ENCODE measurements at places on chromosomes 2 and 18.

- DNase-seq, result no peak
Observed at GRCh38 chr2:133503323-133503722, 64.9 kb downstream of the NCKAP5 start.

GRCh38 chr2:73836141-73836943 lies 7.6 kb downstream of the STAMBP start:
- DNase-seq, result no peak

- peak; percentile 92 for DNase-seq
Observed at GRCh38 chr18:48663931-48664847, 125.4 kb downstream of the CTIF start.

- no peak for DNase-seq
Observed at GRCh38 chr2:8535821-8536685, 145.8 kb upstream of the ID2 start.

- DNase-seq, result no peak
Observed at GRCh38 chr2:215522237-215522636, 86.4 kb upstream of the FN1 start.

GRCh38 chr2:170484552-170484951 lies 230.6 kb upstream of the SP5 start:
- no peak for DNase-seq

- no peak for DNase-seq
Observed at GRCh38 chr18:13915995-13916431, 677 bp upstream of the MC2R start.

DNA sequence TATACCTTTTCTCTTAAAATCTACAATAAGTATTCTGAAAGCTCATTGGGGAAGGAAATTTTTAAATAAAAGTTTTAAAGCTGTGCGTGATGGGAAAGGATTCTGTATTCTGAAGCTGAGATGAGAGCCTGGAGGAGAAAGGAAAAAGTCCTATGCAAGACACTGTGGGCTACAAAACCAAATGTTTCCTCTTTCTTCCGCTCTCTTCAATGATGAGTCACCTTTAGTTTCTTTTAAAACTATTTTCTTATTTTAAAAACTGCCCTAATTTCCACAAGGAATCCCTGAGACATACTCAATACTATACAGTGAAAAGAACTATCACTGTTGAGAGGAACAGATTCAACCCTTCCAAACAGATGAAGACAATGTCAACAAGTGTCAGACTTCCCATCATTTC lies 87.4 kb downstream of the INO80D start:
- no peak for DNase-seq

GRCh38 chr2:231557571-231558217 lies 27.4 kb upstream of the NMUR1 start:
- peak; percentile 84 for DNase-seq

DNA sequence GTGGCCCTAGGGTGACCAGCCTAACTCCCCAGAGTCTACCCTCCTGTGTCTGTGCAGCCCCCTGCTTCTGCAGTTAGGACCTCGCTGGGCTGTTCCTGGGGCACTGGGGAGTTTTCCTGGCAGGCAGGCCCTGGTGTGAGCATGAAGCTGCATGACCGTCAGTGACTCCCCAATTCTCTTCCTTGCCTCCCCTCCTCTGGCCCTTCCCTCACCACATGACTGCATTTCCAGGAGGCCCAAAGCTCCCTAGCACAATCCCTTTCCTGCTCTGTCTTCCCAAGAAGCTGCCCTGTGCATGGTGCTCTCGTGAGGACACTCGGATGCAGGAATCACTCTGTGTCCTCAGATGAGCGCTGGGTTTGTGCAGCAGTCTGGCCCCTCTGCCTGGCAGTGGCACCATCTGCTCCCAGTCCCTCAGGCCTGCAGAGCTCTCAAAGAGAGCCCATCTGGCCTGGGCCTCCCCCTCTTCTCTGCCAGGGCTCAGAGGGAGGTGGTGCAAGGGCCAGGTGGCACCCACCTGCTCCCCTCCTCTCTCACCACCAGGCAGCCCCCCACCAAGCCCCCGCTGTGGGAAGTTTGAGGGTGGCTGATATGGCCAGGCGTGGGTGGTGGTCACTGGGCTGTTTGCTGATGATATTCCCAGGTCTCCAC lies 125.6 kb upstream of the HS6ST1 start:
- DNase-seq, result peak; percentile 5

DNA sequence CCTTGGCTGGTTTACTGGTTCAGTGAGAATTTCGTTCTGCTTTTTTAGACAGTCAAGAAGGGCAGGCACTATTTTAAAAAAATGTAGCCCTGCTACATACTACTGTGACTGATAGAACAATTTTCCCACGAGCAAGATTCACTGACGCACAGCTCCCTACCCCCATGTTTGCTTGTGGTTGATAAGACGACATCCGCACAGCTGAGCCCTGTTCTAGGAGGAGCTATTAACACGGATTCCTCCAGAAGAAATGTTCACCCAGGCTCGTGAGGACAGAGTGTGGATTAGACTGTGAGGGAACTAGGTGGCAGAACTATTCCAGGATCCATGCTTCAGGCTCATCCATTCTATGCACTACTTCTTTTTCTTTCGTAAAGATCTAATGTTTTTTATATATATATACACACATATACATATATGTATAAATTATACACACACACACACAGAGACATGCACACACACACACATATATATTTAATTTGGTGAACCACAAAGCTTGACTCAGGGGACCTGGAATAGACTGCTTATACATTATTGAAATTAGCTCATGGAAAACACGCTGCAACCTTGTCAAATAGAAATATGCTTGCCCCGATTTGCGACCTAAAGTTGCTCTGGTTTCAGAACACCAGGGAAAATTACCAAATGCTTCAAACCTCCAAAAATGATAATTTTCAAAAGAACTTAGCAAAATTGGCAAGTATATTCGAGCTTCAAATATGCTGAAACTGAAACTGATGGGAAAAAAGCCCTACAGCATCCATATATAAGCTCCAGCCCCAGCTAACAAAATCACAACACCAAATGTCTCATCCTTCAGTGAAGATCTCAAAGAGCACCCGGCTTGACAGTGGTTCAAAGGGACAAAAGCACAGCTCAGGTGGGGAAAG lies 370.4 kb downstream of the SOCS6 start:
- no peak for DNase-seq

DNA sequence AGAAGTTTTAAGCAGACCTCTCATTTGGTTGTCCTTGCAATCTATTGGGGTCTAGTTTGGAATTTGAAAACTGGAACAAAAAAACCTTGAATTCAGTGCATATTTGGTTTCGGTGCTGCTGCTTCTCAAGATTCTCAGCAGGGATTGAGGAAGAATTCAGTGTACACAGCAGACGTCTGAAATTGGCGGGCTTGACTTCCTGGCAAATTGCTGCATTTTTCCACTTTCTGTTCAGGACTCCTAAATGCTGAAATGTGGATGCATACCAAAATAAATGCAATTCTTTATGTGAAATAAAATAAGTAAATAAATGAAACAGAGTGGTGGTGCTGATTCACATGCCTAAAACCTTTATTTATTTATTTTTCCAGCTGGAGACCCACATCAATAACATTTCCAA lies 332.4 kb upstream of the KYNU start:
- DNase-seq, result no peak

DNA sequence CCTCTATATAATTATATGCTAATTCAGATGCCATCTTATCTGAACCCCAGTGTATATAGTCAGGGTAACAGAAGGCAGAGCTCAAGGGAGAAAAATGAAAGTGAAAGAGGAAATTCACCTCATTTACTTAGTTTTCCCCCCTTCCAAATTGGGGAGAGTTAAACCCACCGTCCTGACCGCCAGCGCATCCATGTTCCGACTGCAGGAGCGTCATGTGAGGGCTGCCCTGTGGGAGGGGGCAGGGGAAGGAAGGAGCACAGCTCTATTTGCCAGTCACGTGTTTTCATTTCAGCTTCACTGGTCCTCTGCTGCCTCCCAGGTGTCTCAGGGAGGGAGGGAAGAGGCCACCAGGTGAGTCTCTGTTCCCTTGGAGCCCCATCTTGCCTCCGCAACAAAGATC lies 13.2 kb downstream of the CNNM4 start:
- DNase-seq, result no peak

DNA sequence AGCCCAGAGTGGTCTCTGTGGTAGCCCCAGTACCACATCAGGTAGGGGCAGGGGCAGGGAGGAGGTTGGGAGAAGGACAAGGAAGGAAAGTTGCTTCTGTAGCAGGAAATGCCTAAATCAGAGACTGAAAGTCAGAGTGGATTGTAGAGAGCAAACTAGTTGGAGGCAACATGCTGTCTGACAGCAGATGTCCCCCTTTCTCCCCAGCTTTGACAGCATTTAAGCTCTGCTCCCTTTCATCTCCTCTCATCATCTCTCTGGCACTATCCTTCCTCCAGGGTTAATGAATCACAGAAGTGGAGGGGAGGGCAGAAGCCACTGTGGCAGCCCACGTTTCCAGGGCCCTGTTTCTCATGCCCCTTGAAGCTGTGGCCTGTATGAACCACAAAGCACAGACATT lies 50.4 kb downstream of the BOD1L2 start:
- no peak for DNase-seq

DNA sequence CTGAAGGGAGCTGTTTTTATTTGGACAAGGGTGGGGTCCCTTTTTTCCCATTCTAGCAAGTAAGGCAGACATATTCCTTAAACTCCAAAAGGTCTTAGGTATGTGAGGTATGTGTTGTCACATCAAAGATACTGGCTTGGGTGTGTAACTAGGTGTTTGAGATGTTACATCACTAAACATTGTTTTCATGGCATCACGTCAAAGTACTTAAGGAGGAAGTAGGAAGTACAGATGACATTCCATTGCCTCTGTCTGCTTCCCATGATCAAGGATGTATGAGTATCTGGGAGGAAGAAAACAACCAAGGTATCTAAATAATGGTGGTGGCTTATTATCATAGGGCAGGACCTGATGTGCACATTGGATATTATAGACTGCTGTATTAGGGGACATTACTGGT lies 39.3 kb downstream of the CD302 start:
- DNase-seq, result no peak

GRCh38 chr2:20584399-20585358 lies 66.2 kb downstream of the HS1BP3 start:
- DNase-seq, result no peak

GRCh38 chr2:222017252-222017850 lies 281.4 kb downstream of the PAX3 start:
- no peak for DNase-seq

- DNase-seq, result no peak
Observed at GRCh38 chr2:238696331-238696730, 151.6 kb upstream of the TWIST2 start.

- DNase-seq, result peak; percentile 73
Observed at GRCh38 chr2:71466301-71467179, 13.2 kb downstream of the DYSF start.

DNA sequence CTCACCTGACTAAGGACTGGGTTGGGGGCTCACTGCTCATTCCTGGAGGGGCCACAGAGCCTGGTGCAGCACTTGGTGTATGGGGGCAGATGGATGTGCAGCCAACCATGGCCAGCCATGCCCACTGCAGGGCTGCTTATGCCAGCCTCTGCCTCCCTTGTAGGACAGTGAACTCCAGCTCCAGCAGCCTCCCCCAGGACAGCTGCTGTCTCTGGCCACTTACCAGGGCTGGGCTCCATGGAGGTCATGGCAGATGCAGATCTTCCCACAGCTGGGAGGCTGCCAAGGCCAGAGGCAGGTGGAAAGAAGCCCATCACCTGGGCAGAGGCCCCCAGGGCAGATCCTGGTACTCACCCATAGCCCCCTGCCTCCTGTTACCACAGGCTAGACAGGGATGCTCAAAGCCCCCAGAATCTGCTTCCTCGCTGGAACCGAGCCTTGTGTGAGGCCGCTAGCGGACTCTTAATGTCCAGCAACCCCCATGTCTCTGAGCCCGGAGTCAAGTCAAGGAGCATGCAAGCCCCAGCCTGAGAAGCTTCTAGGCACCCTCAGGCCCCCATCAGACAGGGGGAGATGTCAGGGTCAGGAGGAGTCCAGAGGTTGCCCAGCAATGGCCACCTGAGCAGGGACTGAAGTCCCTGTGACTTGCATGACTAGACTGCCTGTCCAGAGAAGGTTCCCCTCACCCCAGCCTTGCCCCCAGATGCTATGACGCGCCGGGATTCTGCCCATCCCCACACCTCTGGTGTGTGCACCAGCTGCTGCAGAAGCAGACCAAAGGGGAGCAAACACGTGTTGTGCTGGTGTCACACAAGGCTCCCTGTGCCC lies 123.6 kb downstream of the TWIST2 start:
- DNase-seq, result no peak

DNA sequence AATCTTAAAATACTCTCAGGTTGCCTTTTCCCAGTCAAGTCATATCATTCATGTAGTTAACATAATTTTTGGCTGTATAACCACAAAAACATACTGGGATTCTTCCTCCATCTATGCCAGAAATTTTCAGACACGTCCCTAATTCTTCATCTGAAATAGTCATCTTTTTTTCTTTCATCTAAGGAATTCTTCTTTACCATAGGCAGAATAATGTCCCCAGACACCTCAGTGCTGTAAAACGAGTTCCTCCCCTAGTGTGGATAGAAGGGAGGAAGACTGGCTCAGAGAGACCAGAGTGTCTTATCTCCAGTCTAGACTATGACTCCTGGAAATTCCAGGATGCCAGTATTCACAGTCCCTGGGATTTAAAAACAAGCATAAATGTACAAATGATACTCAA lies 127.8 kb downstream of the MREG start:
- no peak for DNase-seq

DNA sequence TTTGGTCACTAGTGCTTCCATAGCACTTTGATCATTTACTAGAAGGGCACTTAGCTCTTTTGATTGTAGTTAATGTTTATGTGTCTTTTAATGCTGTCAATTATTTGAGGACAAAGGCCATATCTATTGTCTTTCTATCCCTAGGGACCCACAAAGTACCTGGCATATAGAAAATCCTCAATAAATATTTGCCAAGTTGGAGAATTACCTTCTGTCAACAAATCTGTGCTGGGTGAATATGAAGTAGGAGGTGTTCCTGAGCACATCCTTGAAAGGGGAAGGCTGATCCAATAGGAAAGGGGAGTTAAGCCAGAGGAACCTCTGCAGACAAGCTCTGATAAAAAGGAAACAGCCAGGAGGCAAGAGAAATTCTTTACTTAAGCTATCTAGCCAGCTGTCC lies 8.2 kb downstream of the DPP4 start:
- DNase-seq, result no peak

DNA sequence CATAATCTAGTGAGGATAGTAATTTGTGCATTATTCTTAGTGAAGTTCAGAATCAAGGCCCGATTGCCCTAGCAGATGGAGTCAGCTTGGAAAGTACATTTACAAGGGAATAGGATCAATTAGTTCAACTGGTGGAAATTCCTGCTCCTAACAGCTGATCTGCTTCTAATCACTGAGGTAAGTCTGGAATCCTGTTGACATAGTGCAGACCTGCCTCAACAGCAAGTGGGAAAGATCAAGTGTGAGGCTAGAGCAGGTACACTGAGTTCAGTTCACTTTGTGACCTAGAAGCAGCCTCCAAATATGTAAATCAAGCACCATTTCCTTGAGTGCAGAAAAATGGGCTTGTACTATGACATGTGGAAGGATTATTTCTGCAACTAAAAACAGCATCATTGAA lies 111.2 kb upstream of the NOSTRIN start:
- DNase-seq, result no peak

- no peak for DNase-seq
Observed at GRCh38 chr2:241994086-241994485, 124.6 kb downstream of the RTP5 start.
